GM04504 (cell line): ENCODE measurements at places on chromosomes 2 and 18.

- no peak for DNase-seq
Observed at GRCh38 chr2:152176113-152176714, 651 bp upstream of the STAM2 start.

GRCh38 chr2:26809876-26810577 is 24.2 kb downstream of the CENPA start:
- DNase-seq, result no peak

GRCh38 chr2:27117995-27118524 is 868 bp downstream of the CGREF1 start:
- no peak for DNase-seq

GRCh38 chr2:145744541-145745386 is 1224.8 kb upstream of the ZEB2 start:
- peak; percentile 70 for DNase-seq

DNA sequence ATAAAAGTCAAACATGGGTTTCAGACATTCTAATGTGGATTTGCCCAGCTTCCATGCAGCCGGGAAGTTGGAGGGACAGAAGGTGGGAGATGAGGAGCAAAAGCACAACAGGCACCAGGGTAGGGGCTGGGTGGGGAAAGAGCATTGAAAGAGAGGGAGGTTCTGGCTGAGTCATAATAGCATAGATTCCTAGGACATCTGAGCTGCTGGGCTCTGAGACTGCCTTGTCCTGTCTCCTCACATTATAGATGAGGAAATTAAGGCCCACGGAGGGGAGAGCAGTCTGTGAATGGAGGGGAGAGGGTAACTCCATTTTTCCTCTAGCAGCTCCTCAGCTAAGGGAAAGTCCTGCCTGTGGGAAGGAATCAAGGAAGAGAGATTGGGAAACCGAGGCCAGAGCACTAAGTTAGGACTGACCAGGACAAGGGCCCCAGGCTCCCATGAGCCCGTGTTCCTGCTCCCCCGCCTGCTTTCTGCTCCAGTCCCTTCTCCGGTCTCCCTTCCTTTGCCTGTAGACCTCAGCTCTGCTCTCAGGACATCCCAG is 26.2 kb downstream of the SH2D6 start:
- DNase-seq, result no peak

DNA sequence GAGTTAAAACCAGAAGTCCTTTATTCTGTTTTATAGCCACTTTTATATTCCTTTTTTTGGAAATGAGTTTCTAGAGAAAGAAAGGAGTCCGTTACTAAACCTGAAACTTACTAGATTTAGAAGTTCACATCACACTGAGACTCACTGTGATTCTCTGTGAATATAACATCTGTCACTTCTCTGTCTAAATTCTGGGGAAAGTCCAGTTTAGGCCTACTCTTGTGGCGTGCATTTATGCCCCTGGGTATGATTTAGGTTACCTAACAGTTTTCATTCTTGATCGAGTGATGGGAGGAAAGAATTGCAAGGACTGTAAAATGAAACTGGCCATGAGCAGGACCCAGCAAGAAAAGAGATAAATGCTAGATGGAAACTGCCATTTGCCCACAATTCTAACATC is 449.6 kb downstream of the SPAG16 start:
- no peak for DNase-seq

GRCh38 chr2:101116841-101117552 is 34.2 kb downstream of the TBC1D8 start:
- no peak for DNase-seq

- no peak for DNase-seq
Observed at GRCh38 chr18:46250084-46250811, 146.1 kb downstream of the HAUS1 start.

GRCh38 chr2:101119431-101119830 is 31.8 kb downstream of the TBC1D8 start:
- DNase-seq, result peak; percentile 52

DNA sequence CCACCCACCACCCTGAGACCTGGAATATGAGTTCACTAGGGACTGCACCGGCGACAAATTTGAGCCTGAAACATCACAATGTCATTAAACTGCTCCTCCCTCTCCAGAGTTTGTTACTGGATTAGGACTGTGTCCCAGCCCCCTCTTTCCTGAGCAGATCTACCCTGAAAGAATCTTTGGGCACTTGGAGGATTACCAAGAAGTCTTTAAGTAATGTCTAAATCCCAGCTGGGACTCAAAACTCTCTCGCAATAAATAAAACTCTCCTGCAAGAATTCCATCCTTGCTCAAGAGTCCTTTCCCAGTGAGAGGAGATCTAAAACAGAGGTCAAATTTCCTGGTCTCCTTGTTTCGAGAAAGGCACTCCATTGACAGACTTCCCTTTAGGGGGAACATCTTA is 20.9 kb downstream of the GKN2 start:
- peak; percentile 46 for DNase-seq

DNA sequence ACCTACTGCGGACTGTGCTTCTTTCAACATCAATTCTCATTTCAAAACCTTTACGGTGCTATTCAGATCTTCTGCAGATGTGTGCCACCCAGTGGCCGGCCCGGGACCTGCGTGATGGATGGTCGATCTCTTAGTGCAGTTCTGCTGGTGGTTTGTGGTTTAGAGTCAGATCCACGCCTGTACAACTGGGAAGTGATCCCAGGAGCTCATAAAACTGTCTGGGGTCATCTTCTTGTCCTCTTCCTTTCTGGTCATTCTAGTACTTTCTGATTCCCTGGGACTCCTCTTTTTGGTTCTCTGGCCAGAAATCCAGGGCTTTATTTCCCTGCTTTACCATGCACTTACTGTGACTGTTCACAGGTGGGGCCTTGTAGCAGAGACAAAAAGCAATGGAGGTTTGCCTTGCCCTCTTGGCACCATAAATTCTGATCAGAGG is 15.8 kb upstream of the SELENOI start:
- DNase-seq, result peak; percentile 93
